Activated CD8-positive, alpha-beta memory T cell treated with anti-CD3 and anti-CD28 coated beads for 1 hour (primary cell): ENCODE measurements at places on chromosomes 2 and 18.

DNA sequence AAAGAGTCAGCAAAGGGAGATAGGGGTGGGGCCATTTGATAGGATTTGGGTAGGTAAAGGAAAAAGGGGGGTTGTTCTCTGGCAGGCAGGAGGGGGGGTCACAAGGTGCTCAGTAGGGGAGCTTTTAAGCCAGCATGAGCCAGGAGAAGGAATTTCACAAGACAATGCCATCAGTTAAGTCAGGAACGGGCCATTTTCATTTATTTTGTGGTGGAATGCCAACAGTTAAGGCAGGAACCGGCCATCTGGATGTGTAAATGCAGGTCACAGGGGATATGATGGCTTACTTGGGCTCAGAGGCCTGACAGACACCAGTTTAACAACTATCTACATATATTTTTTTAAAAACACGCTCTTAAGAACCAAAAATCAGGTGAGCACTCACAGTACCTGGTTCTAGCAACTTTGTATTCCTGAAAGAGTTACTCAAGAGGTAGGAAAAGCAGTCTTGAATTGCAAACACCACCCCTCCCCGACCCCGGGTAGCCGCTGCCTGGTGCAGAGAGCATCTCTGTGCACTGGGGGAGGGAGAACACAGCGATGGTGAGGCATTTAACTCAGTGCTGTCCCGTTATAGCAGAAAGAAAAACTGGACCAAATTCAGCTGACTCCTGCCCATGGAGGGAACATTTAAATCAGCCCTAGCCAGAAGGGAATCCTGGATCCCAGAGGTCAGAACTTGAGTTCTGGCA lies 414.5 kb upstream of the KLHL29 start:
- DNase-seq, result no peak

DNA sequence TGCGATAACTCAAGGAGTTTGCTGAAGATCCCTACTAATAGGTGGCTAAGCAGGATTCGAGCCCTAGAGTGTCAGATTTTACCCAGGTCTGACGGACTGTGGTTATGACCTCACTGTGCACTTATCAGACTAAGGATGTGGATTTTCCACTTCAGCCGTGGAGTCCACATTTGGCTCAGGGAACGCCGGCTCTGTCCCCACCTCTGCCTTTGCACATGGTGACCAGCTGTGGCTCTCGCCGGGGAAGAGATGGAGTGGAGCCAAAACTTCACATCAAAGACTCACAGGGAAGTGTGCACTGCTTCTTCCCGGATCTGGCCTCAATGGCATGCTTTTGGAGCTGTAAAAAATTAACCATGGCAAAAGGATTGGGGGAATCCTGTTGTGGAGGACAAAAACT lies 249.3 kb upstream of the APCDD1 start:
- no peak for DNase-seq

DNA sequence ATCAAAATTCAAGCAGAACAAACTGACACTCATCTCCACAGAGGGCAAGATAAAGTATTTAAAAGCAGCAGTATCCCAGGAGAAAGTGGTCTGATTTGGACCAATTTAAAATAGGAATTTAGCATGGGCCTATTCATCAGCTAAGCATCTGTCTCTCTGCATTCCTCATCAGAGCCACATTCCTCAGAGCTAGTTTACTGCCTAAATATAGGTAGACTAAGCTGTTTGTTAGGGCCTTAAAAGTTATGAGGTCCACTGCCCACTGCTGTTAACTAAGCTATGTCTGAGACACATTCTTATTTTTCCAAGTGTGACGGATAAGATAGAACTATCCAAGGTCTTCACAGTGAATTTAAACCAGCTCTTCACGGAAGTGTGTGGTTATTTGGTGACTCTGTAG lies 17.6 kb downstream of the NEB start:
- DNase-seq, result no peak

DNA sequence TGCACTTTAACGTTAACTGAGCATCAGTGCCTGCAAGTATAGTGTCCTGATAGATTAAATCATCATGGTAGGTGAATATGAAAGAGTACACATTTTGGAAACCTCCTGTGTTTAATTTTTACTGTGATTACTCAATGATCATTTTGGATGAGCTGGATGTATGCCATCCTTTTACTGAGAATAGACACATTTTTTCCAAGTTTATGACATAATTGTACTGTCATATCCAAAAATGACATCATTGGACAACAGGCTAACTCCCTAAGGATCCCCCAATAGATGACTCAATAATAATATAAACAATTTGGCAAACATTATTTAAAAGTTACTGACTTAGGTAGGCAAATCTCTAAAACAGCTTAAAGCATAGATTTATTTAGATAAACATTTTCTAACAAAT lies 410.8 kb upstream of the REG3G start:
- DNase-seq, result no peak

- no peak for DNase-seq
Observed at GRCh38 chr2:133886735-133887675, 318.7 kb upstream of the NCKAP5 start.

DNA sequence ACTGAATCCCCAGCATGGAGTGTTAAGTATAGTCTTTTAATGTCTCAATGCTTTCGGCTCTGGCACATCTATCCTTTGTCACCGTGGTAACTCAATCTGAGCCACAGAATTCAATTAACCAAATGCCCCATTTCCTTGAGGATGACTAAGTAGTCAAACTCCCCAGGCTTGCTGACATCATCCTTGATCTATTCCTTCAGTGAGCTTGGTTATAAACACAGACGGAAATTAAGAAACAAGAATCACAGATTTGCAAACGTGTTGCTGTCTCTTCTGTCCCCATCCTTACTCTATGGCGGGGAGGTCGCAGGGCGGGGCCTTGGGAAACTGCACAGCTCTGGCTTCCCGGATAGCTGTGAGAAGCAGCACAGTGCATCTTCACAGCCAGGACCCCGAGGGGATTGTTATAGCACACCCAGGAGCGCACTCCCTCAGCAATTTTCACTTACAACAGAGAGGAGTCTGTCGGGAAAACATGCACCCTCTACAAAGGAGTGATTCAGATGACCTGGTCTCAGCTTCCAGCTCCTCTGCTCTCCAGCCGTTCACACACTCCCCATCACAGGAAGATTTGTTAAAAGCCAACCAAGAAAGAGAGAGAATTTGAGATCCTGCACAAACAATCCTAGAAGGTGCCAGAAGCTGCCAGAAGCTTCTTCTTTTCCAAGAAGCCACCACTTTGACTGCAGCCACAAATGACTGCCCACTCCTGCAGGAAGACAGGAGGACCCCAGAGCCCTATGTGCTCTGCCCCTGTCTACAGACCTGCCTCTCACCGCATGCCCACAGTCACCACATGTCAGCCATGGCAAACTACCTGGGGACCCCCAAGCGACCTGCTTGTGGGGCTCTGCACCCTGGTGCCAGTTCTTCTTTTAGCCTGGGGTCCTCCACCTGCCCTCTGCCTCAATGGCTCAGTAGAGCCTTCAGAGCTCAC lies 44.9 kb upstream of the YWHAQ start:
- no peak for DNase-seq

DNA sequence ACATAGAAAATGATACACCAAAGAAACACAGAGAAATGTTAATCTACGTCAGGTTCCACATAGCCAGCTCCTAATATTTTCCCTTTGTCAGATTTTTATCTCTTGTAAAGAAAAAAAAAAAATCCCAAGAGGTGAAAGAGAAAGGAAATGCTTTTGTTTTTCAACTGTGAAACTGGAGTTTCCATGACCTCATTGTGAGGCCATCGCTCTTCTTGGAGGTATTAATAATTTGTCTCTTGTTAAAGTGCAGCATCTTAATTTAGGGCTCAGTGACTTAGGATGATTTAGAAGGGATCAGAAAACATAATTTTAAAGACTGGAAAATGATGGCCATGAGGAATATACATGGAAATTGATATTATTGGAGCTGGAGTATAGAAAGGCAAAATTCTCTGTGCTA lies 21.7 kb downstream of the ARHGAP28 start:
- DNase-seq, result no peak
